Epithelial cell of alveolus of lung (primary cell): ENCODE measurements at places on chromosomes 3 and 15. TPM values are rescaled to one million over a fixed set of nuclear protein-coding genes. Genes with fewer than 3 reads are reported as not detected.

Gene LRRC3B
- total RNA-seq: not detected in 2 replicates

Gene NR2F2
- 19.8 and 69.8 TPM in 2 replicates for total RNA-seq

Gene CMTM8
- total RNA-seq: 2.2 and 3.3 TPM in 2 replicates

Gene RUVBL1
- total RNA-seq: 35.1 and 76.7 TPM in 2 replicates

Gene EXD1
- total RNA-seq: not detected in 2 replicates

Gene STXBP5L
- total RNA-seq: not detected in 2 replicates

Gene PRTG
- 1.6 and 4.7 TPM in 2 replicates for total RNA-seq

Gene ALG1L2
- not detected in 2 replicates for total RNA-seq

Gene VEPH1
- total RNA-seq: 0.24 and 46.0 TPM in 2 replicates

Gene NXPE3
- total RNA-seq: 16.4 and 19.5 TPM in 2 replicates

Gene CISH
- total RNA-seq: 2.7 and 3.3 TPM in 2 replicates
